T-helper 1 cell (primary cell): ENCODE measurements at places on chromosomes 3 and 15.

GRCh38 chr15:63990454-63990853 is 55.8 kb downstream of the DAPK2 start:
- DNase-seq: no peak

DNA sequence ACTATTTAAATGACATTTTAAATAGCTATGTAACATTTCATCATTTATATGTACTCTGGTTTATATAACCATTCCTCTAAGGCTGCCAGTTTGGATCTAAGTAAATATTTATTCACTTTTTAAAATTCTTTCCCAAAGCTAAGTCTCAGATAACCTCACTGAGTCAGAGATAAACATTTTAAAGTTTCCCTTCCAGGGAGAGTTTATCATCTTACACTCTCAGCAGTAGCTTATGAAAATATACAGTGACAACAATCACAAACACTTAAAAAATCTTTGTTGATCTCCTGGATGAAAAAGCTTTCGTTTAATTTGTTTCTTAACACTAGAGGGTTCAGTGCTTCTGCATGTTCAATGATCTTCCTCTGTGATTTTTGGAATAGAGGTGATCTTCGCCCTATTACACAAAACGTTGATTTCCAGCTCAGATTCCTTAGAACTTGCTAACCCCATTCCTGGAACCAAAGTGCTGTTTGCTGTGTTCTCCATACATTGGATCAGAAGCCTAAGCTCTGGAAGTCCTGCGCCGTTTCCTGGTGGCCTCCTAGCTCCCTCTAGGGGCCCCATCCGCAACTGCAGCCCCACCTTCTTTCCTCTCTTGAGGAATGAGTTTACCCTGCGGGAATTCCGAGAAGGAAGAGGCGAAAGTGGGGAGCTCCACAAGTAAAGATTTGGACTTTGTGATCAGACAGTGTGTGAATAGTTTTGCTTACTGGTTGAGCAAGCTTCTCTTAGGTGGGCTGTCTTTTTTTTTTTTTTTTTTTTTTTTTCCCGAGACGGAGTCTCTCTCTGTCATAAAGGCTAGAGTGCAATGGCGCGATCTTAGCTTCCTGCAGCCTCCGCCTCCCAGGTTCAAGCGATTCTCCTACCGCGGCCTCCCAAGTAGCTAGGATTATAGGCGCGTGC is 29.3 kb upstream of the SACM1L start:
- DNase-seq: no peak

GRCh38 chr3:101780661-101781060 is 1.6 kb downstream of the NXPE3 start:
- no peak for DNase-seq

GRCh38 chr15:67358812-67359211 is 104.2 kb downstream of the IQCH start:
- no peak for DNase-seq

DNA sequence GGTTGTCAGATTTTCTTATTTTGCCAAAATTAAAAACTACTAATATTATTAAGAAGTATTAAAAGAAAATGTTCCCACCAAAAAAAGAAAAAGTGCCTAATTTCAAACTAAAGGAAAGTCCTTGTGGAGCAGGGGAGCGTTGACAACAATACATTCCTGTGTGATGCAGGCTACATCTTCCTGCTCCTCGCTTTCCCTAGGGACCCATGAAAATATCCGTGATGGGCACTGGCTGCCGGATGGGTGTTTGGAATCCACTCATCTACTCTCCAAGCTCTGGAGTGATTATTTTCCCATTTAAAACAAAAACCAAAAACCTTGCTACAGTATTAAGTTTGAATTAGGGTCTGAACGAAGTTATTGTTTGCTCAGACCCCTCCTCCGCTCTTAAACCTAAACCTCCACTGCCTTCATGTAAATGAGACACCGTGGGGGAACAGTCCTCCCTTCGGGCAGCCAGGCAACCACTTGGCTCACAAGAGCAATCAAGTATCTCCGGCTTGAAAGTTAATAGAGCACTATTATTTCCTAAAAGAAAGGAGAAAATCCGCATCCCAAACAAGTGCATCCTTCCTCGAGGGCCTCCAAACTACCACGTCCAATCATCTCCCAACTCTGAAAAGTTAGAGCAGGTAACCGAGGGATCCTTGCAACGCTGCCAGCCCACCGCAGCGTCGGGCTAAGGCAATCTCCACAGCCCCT is 1.5 kb downstream of the ITGB5 start:
- DNase-seq: no peak
